Stimulated activated CD8-positive, alpha-beta memory T cell treated with anti-CD3 and anti-CD28 coated beads, Interleukin-4, amount 100 ng/mL, for 4 hours (primary cell): ENCODE measurements at places on chromosomes 11 and 22.

- no peak for DNase-seq
Observed at GRCh38 chr22:28002181-28002700, 83.2 kb upstream of the PITPNB start.

- DNase-seq = no peak
Observed at GRCh38 chr11:59456661-59457060, at the start of gene OR4D6. Gene OR4D6 (plus strand): TSS chr11:59456961. CDS start chr11:59456961, 0 bp downstream.

GRCh38 chr11:58615559-58615958 lies 6.9 kb upstream of the CNTF start:
- no peak for DNase-seq

- DNase-seq = no peak
Observed at GRCh38 chr11:10490398-10491241, 35.6 kb downstream of the AMPD3 start.

DNA sequence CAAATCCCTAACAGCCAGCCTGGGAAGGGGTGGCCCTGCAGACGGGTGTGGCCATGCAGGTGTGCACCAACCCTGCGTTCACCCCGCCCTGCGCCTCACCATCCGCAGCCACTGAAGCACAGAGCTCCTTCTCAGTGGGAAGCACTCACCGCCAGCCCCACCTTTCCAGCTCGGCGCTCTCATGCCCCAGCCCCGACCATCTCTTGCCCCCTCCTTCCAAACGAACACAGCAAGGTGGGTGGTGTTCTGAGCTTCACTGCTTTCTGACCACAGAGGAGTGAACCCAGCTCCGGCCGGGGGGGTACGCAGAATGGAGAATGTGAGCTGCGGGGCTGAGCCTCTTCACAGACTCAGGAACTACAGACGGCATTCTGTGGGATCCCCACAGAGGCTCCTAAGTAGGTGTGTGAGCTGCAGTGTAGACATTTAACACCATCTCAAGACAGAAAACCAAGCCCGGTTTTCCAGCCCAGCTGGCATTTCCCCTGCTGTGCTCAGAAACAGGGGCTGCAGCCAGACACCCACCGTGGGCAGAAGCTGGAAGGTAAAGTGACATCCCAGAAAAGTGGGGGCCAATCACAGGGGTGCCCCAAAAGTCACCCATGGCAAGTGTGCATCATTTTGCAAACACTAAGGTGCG lies 88.4 kb upstream of the RTL6 start:
- no peak for DNase-seq

DNA sequence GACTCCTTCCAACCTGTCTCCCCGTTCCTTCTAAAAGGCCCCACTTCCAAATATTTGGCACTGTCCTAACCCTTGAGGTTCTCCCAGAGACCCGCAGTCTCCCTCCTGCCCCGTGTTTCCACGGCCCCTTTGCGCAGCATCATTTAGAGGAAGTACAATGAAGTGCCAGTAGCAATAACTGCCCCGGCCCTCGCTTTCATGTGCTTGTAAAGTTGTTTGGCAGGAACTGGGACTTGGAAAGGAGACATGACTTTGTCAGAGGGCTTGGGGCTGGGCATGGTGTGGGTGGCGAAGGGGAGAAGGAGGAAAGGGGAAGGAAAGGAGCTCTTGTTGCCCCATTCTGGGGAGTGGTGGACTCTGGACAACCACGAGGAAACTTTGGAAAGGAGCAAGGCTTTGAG lies 2.6 kb downstream of the CD44 start:
- DNase-seq = no peak
